Central memory CD8-positive, alpha-beta T cell (primary cell): ENCODE measurements at places on chromosomes 1 and 21.

DNA sequence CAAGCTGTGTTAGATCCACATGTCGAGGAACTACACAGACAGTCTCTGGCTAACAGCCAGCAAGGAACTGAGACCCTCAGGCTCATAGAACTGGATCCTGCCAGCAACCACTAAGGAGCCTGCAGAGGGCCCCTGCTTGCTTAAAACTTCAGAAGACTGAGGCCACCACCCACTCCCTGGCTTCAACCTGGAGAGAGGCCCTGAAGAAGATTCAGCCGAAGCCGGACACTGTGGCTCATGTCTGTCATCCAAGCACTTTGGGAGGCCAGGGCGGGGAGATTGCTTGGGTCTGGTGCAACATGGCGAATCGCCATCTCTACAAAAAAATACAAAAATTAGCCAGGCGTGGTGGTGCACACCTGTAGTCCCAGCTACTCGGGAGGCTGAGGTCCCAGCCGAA is 92.6 kb upstream of the TMPRSS2 start:
- no peak for DNase-seq

DNA sequence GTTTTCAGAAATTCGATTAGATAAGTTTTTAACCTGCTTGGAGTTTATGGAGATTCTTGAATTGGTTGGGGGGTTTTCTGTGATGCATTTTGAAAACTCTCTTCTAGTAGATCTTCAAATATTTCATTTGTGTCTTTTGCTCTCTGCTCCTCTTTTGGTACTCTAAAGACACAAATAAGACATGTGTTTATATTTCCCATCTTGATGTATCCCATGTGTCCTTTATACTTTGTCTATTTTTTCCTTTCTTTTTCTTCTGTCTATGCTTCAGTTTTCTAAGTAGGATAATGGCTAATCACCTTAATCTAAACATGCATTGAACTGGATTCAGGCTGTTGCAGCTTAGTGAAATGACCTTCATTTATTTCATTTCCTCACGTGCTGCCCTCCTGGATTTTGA is 63.8 kb upstream of the C1orf87 start:
- DNase-seq: no peak

DNA sequence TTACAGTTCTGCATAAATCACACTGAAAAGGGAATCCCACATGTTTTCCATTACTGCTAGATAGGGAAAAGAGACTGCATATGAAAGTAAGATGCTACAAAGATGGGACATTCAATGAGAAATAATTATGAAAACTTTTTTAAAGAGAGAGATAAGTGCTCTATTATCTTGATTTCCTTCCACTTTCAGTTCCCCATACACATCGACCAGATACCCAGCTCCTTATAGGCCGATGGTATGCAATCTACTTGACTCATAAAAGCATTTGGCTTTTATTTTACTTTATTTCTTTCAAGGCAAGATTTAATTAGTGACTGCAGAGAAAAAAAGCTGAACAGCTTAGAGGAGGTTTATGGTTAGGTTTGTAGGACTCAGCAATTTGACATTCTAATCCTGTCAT is 13.1 kb downstream of the BRINP2 start:
- DNase-seq: no peak

GRCh38 chr1:201305815-201306214 is 22.5 kb downstream of the PKP1 start:
- no peak for DNase-seq

DNA sequence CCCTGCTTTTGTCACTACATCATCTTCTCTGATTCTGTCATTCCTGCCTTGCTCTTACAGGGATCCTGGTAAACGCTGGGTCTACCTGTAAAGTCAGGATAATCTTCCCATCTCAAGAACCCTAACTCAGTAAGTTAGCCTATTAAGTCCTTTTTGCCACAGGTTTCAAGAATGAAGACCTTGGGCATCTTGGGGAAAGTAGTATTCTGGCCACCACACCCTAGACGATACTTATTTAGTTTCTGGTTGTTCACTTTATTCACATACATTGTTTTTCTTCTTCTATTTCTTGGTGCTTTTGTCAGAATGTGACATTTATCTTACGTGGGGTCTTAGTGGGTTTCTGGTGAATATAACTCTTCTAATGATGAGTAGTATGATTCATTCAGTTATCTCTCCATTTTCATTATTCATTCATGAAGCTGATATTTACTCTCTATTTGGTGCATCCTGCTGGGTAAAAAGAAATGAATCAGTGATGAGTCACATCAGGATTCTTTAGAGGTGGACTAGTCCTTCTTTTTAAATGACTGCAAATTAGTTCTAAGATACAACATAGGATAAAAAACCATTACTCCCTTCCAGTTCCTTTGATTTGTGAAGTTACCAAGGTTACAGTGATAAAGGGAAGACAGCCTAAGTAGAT is 514.4 kb upstream of the B3GALT2 start:
- no peak for DNase-seq

DNA sequence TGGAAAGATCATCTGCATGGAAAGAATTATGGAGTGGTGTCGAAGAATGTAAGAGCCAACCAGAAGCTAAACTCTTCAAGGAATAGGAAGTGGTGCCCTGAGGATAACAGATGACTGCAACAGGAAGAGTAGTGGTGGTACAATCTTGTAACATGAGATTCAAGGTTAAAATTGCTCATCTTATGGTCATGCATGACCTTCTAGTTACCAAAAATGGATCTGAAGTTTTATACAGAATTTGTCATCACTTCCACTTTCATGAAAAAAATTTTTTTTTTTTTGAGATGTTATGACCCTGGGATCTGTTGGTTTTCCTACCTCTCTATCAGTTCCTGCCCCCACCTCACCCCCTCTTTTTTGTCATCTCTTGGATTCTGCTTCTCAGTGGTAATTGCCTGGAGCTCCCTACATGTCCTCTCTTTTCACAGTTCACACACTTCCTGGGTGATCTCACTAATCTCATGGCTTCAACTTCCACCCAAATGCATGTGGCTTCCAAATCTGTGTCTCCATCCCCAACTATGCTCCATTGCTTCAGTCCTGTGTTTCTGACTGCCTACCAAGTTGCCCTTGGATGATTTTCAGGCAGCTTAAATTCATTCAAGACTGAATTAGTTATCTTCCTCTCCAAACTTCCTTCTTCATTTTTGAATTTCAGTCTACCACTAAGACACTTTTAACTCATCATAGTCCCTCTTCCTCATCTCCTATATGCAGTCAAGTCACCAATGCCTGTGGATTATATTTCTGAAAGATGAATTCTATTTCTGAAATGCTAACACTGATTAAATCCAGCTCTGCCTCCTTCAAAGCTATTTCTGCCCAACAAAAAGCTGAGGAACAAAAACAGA is 48.4 kb downstream of the SLAMF6 start:
- DNase-seq: no peak

DNA sequence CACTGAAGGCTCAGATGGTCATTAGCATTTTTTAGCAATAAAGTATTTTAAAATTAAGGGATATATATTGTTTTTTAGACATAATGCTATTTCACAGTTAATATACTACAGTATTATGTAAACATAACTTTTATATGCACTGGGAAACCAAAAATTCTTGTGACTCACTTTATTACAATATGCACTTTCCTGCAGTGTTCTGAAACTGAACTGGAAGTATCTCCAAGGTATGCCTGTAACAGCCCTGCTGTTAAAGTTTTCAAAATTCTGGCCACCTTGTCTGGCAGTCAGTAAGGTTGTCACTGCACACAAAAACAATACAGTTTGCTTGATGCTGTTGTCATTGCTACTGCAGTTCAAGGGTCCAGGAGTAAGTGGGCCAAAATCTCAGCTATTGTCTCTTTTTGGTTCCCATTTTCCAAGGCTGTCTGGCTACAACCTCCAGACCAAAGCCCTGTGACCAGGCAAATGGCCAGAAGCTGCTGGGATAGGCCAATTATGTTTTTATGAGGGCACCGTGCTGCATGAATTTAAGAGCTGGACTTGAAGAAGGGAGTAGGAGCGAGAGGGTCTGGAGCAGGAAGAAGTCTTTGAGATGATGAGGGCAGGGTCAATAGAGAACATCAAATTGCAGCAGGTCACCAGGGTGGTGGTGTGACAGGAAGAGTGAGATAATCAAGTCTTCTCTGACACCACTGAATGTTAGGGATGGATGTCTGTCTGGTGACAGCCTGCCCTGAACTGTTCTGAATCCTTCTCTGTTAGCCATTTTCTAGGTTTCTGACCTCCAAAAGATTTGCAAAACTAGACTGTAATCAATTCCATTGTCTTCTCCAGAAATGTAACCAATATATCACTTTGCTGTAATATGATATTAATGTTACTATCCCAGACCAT is 82.3 kb upstream of the CACHD1 start:
- no peak for DNase-seq

DNA sequence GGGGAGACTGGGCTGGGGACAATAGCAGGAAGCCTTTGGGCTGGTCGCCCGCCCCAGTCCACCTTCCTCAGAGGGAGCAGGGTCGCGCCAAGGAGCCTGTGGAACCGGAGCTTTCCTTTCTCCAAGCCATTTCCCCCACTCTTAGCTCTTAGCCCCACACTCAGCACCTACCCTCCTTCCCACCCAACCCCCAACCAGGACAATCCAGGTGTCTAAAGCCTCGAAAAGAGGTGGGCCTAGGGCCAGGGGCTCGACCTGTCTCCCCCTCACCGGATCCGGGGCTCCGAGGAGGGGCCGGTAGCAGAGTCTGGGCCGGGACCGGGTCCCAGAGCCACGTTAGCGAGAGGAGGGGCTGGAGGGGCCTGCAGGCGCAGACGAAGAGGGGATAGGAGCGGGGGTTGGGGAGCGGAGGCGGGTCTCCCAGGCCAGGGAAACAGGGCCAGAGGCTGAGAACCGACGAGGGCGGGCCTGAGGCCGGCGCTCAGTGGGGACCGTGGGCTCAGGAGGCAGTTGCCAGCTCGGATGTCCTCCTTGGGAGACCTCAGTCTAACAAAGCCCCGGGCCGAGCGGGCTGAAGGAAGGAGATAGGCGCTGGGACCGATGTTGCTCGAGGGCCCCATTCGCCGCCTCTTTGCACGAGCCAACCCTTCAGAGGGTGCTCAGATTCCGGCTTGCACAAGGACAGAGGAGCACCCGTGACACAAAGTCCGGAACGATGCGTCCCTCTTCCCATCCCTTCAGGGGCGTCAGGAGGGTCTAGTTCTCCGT is 943 bp downstream of the SEMA6C start:
- DNase-seq: no peak

- no peak for DNase-seq
Measured at GRCh38 chr1:206441336-206441967, 28.8 kb upstream of the IKBKE start.

DNA sequence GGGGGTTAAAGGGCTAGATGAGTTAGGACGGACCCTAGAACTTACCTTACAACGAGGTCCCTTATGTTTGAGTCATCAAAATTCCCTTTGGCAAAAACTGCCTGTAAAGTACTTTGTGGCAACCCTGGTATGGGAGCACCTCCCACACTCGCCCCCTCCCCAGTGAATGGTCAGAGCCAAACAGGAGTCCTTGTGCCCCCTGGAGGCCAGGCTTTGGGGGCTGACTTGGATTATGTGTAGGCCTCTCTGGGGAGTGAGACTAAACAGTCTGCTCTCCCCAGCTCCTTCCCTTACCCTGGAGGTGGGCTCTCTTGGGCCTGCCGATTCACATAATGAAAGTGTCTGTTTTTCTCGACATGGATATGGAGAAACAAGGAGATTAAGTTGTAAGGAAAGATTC is 81.2 kb downstream of the ADCY10 start:
- DNase-seq: no peak

GRCh38 chr1:46769028-46769740 is 29.7 kb upstream of the CYP4B1 start:
- no peak for DNase-seq

DNA sequence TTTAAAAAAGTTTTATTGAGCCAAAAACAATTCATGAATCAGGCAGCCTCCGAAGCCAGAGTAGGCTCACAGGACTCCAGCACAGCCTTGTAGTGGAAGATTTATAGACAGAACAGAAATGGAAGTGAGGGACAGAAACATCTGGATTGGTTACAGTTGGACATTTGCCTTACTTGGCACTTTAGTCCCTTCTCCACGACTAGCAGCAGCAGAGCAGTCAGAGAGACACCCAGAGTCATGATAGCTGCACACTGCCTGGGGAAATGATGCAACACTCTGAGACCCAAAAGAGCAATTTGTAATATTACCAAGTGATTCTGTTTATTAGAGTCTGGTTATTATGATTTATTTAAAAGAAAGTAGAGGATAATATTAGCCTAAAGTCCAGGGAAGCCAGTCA is 72.2 kb upstream of the KRTAP11-1 start:
- DNase-seq: no peak

DNA sequence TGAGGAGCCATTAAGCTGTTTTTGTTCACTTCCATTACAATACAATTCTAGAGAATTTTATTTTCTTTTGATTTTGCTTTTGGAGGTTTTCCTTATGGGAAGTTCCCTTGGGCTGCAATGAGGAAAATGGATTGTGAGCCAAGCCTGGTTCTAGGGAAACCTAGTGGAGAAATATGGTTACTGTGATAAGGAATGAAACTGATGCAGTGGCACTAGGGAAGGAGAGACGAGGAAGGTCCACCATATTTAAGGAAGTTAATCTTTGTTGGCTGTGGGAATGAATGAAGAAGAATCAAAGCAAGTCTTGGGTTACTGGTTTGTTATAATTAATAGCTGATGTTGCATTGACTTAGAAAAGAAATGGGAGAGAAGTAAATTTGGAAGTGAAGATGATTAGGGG is 28.4 kb downstream of the CHML start:
- no peak for DNase-seq

DNA sequence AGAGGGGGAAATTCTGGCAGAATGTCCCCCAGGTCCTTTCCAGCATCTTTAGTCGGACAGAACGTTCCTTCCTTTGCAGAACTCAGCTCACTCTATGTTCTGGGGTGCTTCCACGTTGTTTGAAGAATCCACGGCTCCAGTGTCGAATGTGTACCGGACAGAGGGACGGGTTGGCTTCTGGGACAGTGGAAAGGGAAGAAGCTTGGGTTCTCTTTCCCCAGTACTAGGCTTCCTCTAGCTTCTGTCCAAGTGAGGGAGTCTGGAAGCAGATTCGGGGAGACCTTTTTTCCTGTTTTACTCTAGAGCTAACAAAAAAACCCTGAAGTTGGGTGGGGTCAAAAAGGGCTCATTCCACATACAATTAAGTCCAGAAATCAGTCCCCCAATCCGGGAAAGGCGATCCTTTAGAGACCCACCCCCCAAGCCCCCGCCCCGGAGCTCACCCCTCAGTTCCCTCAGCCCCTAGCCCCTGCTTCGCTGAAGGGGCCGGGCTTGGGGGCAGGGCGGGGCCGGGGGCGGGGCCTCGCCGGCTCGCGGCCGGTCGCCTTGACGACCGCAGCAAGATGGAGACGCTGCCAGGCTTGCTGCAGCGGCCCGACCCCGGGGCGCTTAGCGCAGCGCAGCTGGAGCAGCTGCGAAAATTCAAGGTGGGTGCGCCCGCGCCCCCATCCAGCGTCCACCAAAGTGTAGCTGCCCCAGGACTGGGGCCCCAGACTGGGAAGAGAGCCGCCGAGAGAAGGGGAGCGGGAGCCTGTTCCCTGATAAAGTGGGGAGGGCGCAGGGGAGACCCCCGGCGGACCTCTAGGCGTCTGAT is at the start of gene RIIAD1:
RIIAD1 (plus strand) TSS at position 549 of the 814 bp plus-strand sequence; CDS start at position 564, 15 bp downstream.
- no peak for DNase-seq

- peak; percentile 35 for DNase-seq
Measured at GRCh38 chr1:98048244-98048643, 127.4 kb upstream of the DPYD start.

GRCh38 chr1:43372172-43372571 is 4.4 kb upstream of the ELOVL1 start:
- DNase-seq: no peak
